ENCODE measurements at places on chromosomes 1 and 21. TPM values are rescaled to one million over a fixed set of nuclear protein-coding genes. Genes with fewer than 3 reads are reported as not detected.

KIF26B gene
- total RNA-seq: 0.08 TPM

DNA sequence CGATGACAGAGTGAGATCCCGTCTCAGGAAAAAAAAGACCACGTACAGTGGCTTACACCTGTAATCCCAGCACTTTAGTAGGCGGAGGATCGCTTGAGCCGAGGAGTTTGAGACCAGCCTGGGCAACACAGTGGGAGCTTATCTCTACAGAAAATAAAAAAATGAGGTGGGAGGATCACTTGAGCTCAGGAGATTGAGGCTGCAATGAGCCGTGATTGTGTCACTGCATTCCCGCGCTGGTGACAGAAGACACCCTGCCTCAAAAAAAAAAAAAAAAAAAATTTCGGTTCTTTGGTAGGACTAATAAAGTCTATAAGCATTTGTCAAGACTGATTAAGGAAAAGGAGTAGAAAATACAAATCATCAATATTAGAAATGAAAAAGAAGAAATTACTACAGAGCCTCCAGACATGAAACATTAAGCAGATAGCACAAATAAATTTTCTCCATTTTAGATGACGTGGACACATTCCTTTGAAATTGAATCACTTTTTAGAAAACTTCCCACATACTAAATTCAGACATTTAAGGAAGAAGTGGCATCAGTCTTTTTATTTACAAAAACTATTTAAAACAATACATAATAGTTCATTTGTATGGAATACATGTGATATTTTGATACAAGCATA is 30.4 kb downstream of the MORC3 start:
- peaks cover 53% of the 10 kb centered on the region for H3K36me3 ChIP-seq
- H3K4me3 ChIP-seq: no peak overlapping the region
- no peaks in the 10 kb centered on the region for H3K27me3 ChIP-seq
- DNase-seq: no peak

GRCh38 chr1:4674676-4675075 is 20.3 kb downstream of the AJAP1 start:
- H3K27me3 ChIP-seq: no peaks in the 10 kb centered on the region
- DNase-seq: no peak
- no peak overlapping the region for H3K4me3 ChIP-seq
- H3K4me1 ChIP-seq: no peaks in the 10 kb centered on the region

GRCh38 chr1:186799689-186800054 is 29.1 kb upstream of the PLA2G4A start:
- H3K27ac ChIP-seq: no peak overlapping the region
- no peaks in the 10 kb centered on the region for H3K36me3 ChIP-seq
- H3K27me3 ChIP-seq: no peaks in the 10 kb centered on the region
- H3K4me3 ChIP-seq: no peak overlapping the region

ITLN2 gene
- total RNA-seq: not detected

Measured in activated CD8-positive, alpha-beta T cell treated with anti-CD3 and anti-CD28 coated beads, Interleukin-2, amount 10 ng/mL, durations not matched to agents 7 days and 5 days (primary cell).